ENCODE measurements at places on chromosomes 1 and 21.

GRCh38 chr1:6329851-6330250 is 63.7 kb downstream of the ACOT7 start:
- no peak for DNase-seq

DNA sequence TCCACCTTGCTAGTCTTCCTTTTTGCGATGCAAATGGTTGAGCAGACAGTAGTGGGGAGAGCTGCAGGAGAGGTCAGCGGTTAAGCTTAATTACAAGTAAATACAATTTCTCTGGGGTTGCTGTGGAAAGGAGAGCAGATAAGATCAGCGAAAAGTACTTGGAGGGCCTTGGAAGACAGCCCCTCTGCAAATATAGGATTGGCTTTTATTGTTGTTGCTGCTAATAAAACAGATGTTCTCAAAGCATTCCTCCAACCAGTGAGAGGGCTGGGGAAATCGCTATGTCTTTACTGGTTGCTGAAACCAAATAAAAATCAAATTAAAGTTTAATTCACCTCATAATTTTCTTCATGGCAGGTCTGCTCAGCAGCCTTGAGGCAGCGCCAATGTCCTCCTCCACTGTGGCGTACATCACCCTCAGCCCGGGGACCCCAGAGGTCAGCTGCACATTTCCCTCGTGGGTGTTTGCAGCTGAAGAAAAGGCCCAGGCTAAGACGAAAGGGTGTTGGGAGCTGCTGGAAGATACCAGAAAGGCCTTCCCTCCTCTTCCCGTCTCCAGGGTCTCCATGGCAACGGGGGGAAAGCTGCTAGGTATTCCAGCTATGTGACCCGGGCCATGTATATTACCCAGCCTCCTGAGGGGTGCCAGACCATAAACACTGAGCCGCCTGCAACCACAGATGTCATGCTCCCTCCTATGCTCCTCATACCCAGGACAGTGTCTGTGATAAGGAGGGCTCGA is 54.6 kb upstream of the POU2F1 start:
- no peak for DNase-seq

- DNase-seq: no peak
Measured at GRCh38 chr1:22665752-22666151, 12.7 kb downstream of the C1QB start.

DNA sequence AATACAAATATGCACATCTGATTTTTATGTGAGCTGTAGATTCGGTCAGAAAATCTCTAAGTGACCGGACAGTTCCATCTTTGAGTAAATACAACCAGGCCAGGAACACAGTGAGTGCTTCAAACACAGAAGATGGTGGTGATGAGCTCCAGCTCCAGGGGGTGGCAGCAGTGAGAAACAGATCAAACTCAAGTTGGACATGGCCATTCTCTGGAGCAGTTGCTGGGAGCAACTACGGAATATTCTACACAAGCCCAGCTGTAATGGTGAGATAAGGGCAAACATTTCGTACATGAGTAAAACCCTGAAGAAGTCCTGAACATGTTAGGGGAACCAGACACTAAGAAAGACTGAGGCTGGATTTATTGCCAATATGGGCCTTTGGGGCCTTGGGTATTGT is 100.7 kb downstream of the BARHL2 start:
- no peak for DNase-seq

DNA sequence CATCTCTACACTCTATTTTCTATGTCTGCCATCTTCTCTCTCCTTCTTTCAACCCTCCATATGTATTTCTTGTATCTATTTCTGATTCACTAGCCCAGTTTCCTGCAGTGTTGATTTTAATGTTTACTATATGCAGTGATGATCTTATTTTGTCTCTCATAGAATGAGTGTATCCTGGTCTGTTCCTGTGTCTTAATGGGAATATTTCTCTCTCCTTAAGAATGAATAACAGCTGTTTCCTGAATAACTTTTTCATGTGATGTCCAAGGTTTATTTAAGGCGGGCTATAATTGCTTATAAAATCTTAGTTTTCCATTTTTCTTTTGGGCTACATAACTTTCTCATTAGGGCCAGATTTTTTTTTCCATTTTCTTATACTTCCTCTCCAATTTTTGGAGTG is 144.5 kb downstream of the C1orf21 start:
- DNase-seq: no peak

DNA sequence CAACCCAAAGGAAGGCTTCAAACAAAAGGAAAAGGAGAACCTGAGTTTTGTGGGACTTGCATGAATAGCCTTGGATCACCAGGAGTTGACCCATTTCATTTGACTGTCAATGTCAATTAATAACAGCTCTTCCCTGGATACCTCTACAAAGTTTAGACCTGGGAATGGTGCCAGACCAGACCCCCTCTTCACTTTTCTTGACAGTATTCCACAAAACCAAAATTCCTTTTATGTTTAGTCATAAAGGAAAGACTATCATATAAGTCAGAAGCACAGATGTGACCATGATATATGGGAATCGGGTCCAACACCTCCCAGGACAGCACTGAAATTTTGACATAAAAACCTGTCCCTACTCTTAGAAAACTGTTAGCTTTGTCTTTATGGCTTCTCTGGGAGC is 191.8 kb downstream of the LYPLAL1 start:
- DNase-seq: no peak

GRCh38 chr1:109570414-109570813 is 22.0 kb downstream of the GNAI3 start:
- no peak for DNase-seq

- DNase-seq: no peak
Measured at GRCh38 chr1:235160383-235160956, 580 bp downstream of the RBM34 start.

DNA sequence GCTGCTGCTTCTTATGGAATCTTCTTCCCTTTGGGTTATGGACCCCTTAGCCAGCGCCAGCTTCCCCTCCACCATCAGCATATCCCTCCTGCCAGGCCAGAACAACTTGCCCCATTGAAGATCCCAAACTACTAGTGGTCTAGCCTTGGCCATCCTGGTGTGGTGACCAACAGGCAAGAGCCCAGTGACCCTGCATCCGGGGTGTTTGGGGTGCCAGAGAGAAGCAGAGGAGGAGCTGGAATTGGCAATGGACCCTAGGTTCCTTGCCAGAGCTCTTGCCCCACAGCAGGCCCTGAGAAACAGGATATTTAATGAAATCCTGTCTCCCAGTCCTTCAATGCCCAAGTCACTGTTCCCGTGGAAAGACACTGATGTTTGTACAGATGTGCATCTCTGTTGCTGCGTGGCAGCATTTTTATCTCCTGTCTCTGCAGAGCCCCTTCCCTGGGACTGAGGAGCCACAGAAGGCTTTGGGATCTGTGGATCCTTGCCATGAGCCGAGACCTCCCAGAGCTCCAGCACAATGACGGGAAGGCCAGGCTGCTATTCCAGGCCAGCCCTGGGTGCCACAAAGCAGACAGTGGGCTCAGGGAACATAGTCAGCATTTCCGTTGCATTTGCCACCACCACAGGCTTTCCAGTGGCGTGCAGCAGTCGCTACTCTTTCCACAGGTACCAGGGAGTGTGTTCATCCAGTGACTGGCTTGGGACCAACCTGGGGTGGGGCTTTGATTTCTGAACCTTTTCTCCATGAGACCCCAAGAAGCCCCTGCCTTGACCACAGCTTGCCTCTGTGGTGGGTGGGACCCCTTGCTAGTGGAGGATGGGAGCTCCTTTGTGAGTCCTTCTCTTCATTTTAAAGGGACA is 21.6 kb downstream of the NAV1 start:
- no peak for DNase-seq

- no peak for DNase-seq
Measured at GRCh38 chr1:181094416-181095212, 6.1 kb downstream of the IER5 start.

- no peak for DNase-seq
Measured at GRCh38 chr1:183282101-183282855, 96.2 kb downstream of the LAMC2 start.

- DNase-seq: no peak
Measured at GRCh38 chr1:155127105-155127966, at the start of gene EFNA1. Gene EFNA1 (plus strand): TSS chr1:155127876. CDS start chr1:155127978, 102 bp downstream.

- DNase-seq: no peak
Measured at GRCh38 chr1:23964235-23964668, 4.6 kb downstream of the PNRC2 start.

DNA sequence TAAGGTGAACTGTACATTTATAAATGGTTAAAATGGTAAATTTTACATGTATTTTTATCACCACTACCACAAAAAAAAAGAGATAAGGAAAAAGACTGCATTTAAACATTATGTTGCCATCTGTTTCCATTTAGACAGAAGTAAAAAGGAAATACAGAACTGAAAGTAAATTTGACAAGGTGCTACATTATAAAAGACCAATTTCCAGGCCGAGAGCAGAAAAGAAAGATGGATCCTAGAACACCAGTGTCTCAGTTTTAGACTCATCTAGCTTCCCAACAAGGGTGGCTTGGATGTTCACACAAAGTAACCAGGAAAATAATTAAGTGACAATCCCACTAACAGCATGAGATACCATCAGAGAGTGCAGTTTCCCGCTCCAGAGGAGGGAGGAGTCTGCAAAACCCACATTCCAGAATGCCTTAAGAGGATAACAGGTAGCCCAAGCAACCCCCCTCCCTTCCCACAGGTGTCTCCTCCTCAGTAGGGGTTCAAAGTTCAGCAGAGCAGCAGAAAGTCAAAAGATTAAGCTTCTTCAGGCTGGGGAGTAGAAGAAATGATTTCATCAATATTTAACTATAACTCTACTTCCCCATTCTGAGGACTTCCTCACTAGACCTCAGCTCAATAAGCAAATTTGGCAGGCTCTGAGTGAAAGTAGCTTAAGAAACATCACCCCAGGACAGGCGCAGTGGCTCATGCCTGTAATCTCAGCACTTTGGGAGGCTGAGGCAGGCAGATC is 11.8 kb downstream of the TPM3 start:
- DNase-seq: no peak

- DNase-seq: no peak
Measured at GRCh38 chr1:159933347-159933746, 8.0 kb upstream of the TAGLN2 start.

GRCh38 chr1:25504706-25505595 is 38.5 kb upstream of the LDLRAP1 start:
- no peak for DNase-seq

- no peak for DNase-seq
Measured at GRCh38 chr1:113353580-113353979, 36.7 kb upstream of the MAGI3 start.
